NCI-H1417 treated with DMSO at 0.1 percent for 48 hours (cell line): ENCODE measurements at places on chromosomes 7 and 10.

DNA sequence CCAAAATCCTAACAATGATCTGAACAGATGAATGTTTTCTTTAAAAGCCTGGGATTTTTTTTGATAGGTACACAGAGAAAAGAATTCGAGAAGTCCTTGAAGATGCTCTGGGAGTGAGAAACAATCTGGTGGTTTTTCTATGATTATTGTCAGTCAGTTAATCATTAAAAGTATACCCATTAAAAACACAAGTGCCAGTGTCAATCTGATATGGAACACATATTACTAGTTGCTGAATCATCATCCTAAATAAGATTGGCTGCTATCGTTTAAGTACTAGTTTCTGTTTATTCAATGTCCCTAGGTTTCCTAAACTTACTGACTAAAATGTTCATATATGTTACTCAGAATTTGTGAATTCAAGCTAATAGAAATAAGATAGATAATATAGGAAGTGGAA, 16.1 kb downstream of the COL28A1 start:
- no peak for DNase-seq

- no peak for DNase-seq
Measured at GRCh38 chr10:50379616-50380015, 128.3 kb upstream of the ASAH2 start.

DNA sequence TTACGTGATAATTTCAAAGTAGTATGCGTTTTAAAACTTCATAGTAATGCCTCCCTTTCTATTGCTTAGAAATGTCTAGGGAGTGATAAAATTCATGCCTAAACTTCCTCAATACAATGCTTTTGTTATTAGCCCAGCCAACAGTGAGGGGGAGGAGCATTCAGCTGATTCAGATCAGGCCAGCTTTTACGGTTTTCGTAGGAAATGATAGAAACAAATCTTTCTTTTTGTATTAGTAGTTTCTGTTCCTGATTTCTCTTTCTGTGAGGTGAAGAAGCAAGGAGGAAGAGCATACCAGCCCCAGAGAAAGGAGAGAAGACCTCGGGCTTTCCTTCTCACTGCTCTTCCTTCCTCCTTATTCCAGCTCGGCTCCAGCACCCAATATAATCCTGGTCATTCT, 35.2 kb upstream of the ITPRID1 start:
- no peak for DNase-seq

GRCh38 chr7:150849204-150849775, 3.0 kb upstream of the AOC1 start:
- DNase-seq, result no peak

GRCh38 chr10:37976091-37976879, at the start of gene ZNF25:
Gene ZNF25, minus strand, starts transcription at chr10:37976647. Its CDS starts 4,925 bp downstream, at chr10:37971722.
- DNase-seq, result peak; percentile 87

DNA sequence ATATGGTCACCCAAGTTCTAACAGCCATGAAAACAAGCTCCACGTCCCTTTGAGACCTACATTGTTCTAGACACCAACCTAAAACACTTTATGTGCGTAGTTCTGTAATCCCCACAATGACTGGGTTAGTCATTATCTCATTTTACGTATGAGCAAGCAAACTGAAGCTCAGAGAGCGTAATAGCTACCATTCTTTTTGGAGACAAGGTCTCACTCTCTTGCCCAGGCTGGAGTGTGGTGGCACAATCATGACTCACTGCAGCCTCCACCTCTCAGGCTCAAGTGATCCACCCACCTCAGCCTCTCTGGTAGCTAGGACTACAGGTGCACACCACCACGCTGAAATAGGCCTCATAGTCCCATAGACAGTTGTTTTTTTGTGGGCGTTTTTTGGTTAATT, 10.5 kb downstream of the DAGLB start:
- DNase-seq, result no peak

- no peak for DNase-seq
Measured at GRCh38 chr7:36650320-36650719, 74.0 kb downstream of the AOAH start.

DNA sequence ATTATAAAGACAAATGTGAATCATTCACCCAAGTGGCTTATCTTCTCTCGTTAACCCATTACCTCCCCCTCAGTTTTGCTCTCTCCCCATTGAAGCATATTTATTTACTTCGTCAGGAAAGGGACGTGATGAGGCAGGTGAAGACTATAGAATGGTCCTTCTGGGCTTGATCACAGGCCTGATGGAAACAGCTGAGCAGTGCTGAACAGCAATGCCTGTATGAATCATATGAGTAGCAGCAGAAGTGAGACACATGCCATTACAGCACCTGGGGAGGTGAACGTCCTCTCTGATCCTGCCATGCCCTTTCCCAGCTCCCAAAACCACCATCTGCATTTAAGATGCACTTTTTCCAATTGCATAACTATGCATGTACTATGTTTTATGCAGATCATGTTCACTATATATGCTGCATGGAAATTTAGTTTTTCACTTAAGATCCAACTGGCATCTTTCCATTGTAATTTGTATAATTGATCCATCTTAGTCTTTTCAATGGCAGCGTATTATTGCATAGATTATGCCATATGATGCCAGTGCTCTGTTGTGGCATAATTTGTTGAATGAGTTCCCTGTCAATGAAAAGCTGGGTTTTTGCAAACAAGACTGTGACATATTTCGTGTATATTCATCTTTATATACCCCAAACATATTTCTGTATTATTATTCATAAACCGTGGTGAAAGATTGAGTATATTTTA, 105.3 kb downstream of the CXCL12 start:
- no peak for DNase-seq

DNA sequence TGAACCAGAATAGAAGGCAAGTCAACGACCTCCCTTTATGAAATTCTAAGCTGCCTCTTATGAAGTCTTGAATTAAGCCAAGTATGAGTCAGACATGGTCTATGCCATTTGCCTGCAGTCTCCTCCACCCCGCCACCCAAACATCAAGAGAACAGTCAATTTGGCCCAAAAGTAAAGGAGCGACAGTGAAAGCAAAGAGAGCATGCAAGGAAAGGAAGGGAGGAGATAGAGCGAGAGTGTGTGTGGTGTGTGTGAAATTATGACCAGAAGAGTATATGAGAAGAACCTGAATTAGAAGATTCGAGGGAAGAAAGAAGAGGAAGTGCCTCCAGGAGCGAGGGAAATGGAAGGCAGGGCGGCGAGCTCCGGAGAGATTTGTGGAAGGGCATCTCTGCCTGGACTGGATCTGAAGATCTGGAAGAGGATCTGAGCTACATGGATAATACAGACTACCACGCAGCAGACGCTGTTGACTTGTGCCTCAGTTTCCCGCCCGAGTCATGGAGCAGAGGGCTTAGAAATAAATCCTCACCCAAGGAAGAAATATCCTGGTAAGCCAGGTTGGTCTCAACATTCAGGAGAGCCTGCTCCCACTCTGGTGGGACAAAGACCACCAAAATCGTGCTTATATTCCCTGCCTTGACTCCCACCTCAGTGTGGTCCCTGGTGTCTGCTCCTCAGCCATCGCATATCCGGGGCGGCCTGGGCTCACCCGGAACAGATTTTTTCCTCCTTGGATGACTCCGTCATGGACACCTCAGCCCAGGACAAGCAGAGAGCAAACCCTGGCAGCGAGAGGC, 459 bp downstream of the ZDHHC6 start:
- DNase-seq, result no peak
